Calu3 (cell line): ENCODE measurements at places on chromosomes 1 and 21.

- no peak for DNase-seq
These were observed 415.1 kb upstream of the NEGR1 start for GRCh38 chr1:72697410-72697809.

- peak; percentile 75 for DNase-seq
These were observed 99.7 kb downstream of the NMNAT2 start for GRCh38 chr1:183318433-183318832.

GRCh38 chr1:231201979-231202633 lies 38.9 kb upstream of the GNPAT start:
- no peak for DNase-seq

DNA sequence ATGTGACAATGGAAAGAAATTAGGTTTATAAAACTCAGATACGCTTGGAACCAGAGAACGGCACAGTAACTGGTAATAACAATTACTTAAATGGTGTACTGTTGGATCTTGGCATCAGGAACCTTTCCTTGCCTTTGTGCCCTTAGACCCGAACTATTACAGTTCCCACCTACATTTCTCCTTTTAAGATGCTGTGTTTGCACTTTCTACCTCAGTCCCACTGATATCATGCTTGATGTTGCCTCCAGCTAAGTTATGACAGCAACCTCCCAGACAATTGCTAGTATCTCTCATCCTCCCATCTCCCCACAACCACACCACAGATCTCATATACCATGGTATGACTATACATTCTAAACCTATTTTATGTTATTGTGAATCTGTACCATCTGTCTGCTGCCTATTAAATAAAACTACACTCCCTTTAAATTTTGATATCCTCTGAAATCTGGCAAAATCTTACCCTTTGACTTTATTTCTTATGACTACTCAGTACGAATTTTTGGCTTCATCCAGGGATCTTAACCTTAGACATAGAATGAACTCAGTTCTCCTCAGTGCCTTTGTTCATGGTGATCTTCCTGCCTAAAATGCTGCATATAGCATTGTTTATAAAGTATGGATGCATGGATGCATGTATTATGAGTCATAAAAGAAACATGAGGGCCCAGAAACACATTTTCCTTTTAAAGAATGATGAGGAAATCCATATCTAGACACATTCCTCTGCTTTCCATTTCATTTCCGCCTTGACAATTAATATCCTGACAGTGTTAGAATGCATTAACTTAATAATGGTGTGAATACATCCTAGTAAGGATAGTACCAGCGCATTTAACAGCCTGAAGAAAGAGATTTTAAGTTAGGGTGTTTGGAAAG lies 64.1 kb downstream of the LRRC8D start:
- no peak for DNase-seq

DNA sequence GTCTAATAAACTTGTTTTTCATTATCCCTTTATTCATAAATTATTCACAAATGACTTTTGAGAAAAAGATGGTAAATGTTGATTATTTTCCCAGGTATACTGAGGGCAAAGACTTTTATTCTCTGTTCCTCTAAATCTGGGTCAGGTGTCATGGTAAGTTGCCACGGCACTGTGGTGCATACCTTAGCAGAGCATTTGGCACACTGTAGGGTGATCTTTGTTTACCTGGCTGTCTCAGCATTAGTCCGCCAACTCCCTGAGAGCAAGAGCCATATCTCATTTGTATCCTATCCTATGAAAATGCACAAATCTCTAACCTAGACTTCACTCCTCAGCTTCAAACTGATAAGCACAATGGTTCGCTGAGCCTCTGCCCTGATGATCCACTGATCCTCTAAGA lies 24.9 kb downstream of the GDAP2 start:
- no peak for DNase-seq

- DNase-seq = peak; percentile 62
These were observed 14.0 kb upstream of the TBX15 start for GRCh38 chr1:119002028-119002686.

- DNase-seq = no peak
These were observed 15.6 kb upstream of the PLEKHG5 start for GRCh38 chr1:6507037-6507428.
